AG04449 (cell line): ENCODE measurements at places on chromosomes 1 and 21.

- no peak for DNase-seq
Measured at GRCh38 chr1:154398141-154398540, 7.0 kb upstream of the IL6R start.

- DNase-seq = no peak
Measured at GRCh38 chr1:228073857-228074545, 8.5 kb upstream of the ARF1 start.

- no peak for DNase-seq
Measured at GRCh38 chr1:188641566-188642211, 1812.9 kb downstream of the PLA2G4A start.

DNA sequence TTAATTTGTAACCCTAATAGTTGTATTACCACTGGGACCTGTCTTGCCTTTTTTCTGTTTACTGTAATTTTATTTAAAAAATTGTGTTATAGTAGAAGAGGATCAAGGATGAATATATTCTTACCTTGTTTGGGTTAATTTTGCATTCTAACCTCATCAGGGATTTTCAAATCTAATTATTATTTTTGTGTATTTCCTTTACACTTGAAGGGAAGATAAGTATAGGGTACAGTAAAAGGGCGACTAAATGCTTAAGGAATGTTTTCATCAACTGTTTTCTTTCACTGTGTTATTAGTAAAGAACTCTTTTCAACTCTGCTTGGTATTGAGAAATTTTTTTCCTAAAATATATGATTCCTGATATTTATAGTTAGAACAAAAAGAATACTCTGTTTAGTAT lies 33.3 kb downstream of the OSBPL9 start:
- DNase-seq = no peak

- no peak for DNase-seq
Measured at GRCh38 chr1:46489169-46489637, 433 bp upstream of the DMBX1 start.

- no peak for DNase-seq
Measured at GRCh38 chr1:44598167-44598566, 76.1 kb downstream of the TMEM53 start.
